ENCODE measurements at places on chromosomes 4 and X. TPM values are rescaled to one million over a fixed set of nuclear protein-coding genes. Genes with fewer than 3 reads are reported as not detected.

AFM gene
- total RNA-seq: not detected

SPANXN2 gene
- total RNA-seq: not detected

TMA16 gene
- 36.5 TPM for total RNA-seq

ASMT gene
- total RNA-seq: not detected

SH3BGRL gene
- 218 TPM for total RNA-seq

NXF2B gene
- not detected for total RNA-seq

CLGN gene
- total RNA-seq: 0.21 TPM

DNA sequence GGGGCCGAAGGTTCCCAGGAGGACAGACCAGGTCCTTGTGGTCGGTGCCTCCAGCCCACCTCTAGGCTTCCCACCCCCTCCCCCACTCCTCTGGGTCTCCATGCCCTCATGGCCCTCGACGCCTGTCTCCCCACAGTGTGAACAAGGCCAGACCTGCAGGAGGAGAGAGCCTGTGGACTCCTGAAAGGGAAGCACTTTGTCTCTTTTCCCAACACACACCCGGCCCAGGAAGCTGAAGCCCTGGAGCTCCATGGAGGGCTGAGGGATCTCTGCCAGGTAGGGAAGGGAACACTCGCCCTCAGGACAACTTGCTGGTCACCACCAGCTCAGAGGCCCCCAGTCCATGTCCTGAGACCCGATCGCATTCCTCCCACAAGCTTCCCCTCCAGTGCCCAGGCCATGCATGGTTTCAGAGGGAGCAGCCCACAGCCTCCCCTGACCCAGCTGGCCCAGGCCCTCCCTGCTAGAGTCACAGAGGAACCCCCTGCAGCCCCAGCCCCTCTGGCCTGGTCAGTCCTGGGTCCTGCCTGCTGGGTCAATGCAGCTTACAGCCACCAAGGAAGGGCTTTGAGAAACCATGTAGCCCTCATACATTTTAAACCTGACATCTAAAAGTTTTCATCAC, 60.8 kb downstream of the ABLIM2 start:
- no peak for DNase-seq

GRCh38 chrX:43530837-43531236, 125.3 kb upstream of the MAOA start:
- no peak for DNase-seq

GRCh38 chr4:128371001-128371777, 83.6 kb upstream of the PGRMC2 start:
- no peak for DNase-seq

- no peak for DNase-seq
Observed at GRCh38 chr4:76216524-76216923, 2.9 kb upstream of the SCARB2 start.

DNA sequence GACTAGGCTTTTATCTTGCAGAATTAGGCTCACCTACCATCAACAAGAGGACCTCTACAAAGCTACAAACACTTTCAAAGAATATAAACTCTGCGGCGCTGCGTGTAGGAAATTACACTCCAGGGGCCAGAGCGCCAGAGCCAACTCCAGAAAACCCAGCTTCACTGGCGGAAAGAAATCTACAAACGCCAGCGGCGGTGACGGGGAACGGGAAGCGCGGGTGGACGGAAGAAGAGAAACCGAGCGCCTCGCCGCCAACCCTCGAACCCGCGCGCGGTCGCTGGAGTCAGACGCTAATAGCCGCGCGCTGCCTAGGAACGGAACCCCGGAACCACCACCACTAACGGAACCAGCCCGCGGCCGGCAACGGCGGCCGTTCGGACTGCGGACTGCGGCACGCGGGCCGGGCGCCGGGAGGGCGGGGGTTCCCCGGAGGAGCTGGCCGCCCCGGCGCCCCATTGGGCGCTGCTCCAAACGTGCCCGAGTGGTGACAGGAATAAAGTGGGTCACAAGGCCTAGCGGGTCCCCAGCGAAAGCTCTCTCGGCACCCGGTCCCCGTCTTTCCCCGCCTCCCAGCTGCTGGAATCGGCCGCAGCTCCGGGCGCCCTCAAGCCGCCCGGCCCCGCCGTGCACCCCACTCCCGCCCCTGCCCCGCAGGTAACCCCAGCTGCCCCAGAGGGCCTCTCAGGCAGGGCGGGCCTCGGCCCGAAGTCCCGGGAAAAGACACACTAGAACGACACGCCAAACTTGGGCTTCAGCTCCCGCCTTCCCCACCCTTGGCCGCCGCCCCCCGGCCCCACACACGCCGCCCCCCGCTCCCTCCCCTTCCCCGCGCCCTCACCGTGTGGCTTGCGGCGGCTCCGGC, 836 bp downstream of the CLOCK start:
- DNase-seq: peak; percentile 24

DNA sequence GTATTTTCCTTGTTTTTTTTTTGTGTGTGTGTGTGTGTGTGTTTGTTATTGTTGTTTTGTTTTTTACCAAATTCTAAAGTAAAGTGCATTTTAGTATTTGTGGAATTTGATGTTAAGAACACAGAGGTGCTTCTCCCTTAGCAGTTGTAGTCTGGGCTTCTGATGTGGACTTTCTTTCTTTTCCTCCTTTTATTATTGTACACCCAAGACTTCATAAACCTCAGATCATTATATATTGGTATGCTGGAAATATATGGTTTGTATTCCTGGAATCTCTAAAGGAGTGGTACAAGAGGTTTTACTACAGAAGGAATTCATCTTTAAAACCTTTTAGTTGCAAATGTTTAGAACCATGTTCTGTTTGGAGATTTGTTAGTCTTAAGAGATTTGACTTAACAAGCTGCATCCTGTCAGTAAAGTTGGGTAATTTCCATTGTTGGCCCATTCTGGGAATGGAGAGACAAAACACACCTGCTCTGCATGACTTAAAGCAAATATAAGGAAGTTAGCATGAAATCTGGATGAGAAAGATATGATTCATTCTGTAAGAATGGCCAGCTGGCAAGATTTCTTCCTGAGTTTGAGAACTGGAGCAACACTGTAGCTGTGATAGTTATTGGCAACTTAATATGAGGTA, 64.0 kb downstream of the SMAD1 start:
- no peak for DNase-seq

- DNase-seq: no peak
Observed at GRCh38 chr4:168631241-168632162, 134.7 kb downstream of the PALLD start.

GRCh38 chr4:53721263-53721662, 130.0 kb upstream of the LNX1 start:
- DNase-seq: no peak

- no peak for DNase-seq
Observed at GRCh38 chr4:122636697-122637096, 15.8 kb upstream of the IL21 start.

DNA sequence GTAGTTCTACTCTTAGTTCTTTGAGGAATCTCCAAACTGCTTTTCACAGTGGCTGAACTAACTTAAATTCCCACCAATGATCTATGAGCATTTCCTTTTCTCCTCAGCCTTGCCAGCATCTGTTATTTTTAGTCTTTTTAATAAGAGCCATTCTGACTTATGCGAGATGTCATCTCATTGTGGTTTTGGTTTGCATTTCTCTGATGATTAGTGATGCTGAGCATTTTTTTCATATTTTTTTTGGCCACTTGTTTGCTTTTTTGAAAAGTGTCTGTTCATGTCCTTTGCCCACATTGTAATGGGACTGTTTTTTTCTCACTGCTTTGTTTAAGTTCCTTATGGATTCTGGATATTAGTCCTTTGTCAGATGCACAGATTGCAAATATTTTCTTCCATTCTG, 21.5 kb upstream of the PHKA1 start:
- no peak for DNase-seq

DNA sequence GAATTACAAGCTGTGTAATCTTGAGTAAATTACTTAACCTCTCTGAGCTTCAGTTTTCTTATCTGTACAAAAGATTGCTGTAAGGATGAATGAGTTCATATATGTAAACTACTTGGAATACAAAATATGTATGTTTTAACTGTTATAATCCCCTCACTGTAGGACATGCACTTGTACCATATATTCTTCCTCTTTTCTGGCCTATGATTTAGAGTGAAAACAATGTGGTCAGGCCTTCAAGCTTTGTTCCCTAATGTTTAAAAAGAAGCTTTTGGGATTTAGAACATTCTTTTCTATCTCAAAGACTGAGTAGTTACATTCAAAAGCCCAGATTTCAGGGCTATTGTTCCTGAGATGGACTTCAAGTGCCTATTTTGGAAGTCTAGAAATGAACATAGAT, 26.7 kb upstream of the GPRIN3 start:
- DNase-seq: no peak

All from thoracic aorta (tissue), 2 donors.